ENCODE measurements at places on chromosomes 13 and 19.

DNA sequence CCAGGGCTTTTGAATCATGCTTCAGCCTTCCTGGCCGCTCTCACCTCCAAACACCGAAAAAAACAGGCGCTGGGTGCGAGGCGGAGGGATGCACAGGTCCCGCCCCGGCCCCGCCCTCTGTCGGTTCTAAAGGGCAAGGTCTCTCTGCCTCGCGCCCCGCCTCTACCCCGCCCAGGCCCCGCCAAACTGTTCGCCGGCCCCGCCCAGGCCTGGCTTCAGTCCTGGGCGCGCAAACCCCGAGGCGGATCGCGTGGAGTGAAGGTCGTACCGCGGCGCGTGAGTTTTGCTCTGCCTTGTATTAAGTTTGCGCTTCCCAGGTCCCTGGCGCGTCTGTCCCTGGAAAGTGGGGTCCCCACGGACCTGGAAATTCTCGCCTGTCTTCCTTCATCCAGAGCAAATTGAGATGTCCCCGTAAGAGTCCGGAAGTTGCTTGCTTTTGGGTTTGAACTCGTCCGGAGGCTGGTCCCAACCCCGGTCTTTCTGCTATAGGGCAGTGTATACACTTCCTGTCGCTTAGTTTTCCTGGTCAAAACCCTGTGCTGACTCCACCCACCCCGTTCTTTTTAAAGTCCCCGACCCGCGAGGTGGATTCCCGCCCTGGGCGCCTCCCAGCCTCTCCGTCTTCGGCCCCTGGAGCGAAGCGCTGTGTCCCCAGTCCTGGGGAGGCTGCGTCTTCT, 8.4 kb downstream of the ZNF808 start:
- DNase-seq, result peak; percentile 89

DNA sequence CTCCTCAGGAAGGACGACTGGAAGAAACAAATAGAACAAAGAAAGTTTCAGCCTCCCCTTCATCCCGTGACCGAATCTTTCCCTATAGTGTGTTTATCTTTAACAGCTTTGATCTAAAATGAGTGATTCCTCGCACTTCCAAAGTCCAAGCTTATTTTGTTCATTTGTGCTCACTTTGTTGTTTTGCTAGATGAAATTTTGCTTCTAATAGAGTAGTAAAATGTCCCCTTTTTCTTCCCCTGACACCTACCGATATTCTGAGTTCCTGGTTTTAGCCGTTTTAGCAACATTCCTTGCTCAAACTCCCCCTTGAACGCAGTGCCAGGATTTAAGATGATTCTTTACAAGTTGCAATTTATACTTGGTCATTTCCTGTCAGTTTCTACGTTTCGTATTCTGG, 204.2 kb downstream of the FGF9 start:
- no peak for DNase-seq

- no peak for DNase-seq
Observed at GRCh38 chr19:644363-644762, 4.7 kb downstream of the FGF22 start.

- DNase-seq, result no peak
Observed at GRCh38 chr13:37753776-37754175, 115.8 kb downstream of the TRPC4 start.

DNA sequence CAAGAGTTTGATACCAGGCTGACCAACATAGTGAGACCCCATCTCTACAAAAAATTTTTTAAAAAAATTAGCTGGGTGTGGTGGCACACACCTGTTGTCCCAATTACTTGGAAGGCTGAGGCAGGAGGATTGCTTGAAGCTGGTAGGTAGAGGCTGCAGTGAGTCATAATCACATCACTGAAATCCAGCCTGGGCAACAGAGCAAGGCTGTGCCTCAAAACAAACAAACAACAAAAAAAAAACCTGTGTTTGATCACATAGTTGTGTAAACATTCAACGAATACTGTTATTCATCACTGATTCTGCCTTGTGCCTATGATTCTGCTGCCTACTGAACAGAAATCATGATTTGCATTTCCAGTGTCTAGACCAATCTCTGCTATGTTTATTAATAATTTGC, 134.0 kb downstream of the TBC1D4 start:
- DNase-seq, result no peak

DNA sequence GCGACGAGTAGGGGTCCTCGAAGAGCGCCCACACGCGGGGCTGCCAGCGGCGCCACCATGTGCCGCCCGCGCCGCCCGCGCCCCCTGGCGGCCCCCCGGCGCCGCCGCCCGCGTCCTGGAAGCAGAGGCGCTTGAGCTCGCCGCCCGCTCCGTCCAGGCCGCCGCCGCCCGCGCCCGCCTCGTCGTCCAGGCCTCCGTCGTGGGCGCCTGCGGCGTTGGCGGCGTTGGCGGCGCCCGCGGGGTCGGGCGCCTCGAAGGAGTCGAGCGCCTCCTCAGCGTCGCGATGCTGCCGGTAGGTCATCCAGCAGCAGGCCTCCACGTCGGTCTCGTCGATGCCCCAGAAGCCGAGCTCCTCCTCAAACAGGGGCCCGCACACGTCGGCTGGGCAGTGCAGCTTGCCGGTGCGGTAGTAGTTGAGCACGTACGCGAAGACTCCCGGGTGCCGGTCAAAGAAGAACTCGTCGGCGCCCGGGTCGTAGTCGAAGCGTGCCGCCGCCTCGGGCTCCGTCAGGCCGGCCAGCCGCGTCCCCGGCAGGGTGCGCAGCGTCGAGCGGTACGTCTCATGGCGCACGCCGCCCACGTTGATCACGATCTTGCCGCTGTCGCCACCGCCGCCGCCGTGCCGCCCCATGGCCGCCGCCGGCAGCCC, 829 bp downstream of the KCNC3 start:
- no peak for DNase-seq

DNA sequence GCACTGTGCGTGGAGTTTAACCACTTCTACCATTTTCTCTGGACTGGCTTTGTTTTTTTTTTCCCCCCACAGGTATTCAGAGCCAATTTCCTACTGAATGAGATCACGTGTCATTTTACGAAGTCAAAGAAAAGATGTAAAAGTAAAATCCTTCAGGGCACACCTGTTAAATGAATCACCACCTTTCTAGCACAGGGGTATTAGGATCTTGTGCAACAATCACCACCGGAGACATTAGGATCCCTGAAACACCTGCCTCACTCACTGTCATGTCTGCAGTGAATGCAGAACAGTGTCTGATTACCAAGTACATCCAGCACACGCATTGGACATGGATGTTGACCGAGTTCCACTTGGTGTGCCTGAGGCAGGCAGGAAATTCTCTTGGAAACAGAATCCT, 17.2 kb downstream of the BRD4 start:
- DNase-seq, result no peak

GRCh38 chr13:28012383-28012782, 23.9 kb upstream of the URAD start:
- DNase-seq, result no peak

- no peak for DNase-seq
Observed at GRCh38 chr19:45171211-45171623, 6.8 kb downstream of the TRAPPC6A start.

DNA sequence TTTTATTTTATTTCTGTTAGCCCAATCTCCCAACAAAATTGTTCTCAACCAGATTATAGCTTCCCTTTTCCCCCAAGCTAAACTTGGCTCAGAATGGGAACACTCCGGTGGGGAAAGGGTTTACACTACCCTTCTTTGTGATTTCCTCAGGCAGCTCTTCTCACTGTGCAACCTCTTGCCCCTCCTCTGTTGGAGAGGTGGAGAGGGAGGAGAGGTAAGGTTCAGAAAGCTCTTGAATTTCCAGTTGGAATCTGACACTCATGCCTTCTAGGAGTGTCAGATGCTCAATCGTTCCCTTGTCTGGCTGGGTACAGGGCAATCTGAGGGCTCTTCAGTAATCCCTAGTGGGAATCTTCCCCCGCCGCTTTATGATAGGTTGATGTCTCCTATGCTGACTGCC, 486.1 kb upstream of the KLF12 start:
- DNase-seq, result no peak

DNA sequence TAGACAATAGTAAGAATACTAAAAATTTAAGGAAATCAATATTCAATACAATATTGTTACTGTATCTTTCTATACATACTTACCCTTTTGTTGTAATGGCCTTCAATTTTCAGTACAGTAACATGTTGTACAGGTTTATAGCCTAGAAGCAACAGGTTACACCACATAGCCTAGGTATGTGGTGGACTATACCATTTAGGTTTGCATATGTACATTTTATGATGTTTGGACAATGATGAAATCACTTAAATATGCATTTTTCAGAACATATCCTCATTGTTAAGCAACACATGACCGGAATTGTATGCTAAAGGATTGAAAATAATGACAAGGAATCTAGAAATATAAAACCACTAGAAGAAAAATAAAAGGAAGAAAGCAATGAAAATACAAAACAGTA, 611.4 kb downstream of the DACH1 start:
- DNase-seq, result no peak

DNA sequence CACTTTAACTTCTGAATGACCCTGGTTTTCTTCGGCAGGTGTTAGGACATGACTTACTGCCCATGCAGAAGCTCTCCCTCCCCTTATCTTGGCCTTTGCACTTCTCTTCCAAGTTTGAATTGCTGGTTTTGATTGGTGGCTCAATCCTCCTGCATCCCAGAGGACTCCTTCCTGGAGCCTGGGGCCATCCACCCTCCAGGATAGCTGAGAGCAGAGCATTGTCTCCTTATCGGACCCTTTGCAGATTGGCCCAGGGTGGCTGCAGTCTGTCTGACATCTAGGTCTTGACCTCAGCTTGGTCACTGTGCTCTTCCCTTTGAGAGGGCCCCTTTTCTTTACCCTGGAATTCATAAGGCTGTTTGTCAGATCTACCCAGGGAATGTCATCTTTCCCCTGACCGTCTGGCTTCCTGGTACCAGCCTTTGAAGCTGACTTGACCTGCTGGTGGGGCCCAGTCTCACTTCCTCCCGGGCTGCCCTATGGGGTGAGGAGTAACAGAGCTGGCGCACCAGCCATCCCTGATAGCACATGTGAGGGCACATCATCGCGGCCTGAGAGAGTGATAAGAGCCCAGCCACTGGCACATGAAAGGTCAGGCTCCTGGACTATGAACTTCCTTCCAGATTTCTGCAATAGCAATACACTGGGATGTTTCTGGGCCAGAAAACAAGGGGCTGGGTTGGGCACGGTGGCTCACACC, 172.9 kb upstream of the UBL3 start:
- no peak for DNase-seq

GRCh38 chr19:47005164-47005641, 14.4 kb upstream of the NPAS1 start:
- no peak for DNase-seq

DNA sequence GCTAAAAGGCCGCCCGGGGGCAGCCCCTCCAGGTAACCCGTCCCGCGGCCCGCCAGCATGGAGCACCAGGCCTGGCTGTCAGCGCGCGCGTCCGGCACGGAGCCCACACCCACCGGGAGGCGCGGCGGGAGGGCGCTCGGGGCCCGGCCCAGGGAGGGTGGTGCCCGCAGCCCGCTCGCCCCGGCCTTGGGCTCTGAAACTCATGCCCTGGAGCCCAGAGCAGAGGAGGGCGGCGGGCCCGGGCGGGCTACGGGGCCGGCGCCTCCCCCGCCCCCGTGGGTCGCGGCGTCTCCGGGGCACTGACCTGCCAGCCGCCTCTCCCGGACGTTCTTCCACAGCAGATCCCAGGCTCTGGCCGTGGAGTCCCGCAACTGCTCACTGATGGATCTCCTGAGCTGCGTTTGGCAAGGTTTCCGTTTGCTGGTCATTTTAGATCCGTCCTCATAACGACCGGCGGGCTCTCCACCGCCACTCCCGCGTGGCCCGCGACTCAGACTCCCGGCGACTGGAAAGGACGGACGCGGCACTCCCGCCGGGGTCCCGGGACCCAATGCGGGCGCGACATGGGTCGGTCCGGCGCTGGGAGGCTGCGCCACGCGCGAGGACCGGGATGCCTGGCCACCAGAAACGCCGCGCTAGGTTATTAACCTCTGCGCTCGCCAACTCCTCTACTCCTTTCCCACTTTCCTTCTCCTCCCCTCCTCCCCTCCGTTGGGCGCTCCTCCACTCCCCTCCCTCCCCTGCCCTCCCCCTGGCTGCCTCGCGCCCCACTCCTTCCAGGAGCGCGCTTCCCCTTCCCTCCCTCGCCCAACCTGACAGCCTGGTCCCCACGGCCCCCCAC, 64.7 kb upstream of the STARD13 start:
- no peak for DNase-seq

DNA sequence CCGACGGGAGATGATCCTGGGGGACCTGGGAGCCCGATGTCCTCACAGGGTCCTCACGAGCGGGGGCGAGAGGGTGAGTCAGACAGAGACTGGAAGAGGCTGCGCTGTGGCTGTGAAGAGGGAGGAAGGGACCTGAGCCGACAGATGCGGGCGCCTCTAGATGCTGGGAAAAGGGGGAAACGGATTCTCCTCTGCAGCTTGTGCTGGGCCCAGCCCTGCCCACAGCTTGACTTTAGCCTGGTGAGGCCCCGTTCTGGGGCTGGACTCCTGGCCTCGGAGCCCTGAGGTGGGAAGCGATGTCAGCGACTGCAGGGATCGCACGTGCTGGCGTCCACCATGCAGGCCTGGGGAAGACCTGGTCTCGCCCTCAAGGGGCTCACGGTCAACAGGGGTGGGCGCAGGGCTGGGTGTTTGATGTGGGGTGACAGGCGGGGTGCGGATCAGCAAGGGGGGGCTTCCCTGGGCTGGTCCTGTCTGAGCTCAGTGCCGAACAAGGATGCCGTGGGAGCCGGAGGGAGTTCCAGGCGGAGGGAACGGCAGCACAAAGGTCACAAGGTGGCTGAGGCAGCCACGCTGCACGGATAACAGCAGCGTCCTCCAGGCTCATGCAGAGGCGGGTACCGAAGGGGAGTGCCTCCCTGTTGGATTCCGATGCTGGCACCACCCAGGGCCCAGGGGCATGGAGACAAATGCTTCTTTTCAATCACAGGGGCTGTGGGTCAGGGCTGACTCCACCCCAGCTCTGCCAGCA, 31.8 kb downstream of the PIP5K1C start:
- DNase-seq, result no peak

DNA sequence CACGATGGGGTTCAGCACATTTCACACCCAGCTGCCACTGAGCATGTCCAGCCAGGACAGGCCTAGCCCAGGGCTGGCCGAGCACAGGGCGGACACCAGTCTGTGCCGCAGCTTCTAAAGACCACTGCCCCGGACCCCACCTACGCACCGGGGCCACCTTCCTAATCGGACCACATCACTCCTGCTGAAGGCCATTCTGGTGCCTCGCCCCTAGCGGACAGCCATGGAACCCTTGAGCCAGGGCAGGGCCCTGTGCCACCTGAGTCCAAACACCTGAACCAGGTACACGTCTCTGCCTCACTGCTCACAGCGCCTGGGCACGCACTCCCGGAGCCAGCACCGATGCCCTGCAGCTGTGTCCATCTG, 8.4 kb upstream of the C13orf46 start:
- DNase-seq, result no peak

GRCh38 chr13:110560601-110561343, 750 bp downstream of the RAB20 start:
- DNase-seq, result no peak

GRCh38 chr13:52775511-52775910, 35.9 kb upstream of the CNMD start:
- no peak for DNase-seq

DNA sequence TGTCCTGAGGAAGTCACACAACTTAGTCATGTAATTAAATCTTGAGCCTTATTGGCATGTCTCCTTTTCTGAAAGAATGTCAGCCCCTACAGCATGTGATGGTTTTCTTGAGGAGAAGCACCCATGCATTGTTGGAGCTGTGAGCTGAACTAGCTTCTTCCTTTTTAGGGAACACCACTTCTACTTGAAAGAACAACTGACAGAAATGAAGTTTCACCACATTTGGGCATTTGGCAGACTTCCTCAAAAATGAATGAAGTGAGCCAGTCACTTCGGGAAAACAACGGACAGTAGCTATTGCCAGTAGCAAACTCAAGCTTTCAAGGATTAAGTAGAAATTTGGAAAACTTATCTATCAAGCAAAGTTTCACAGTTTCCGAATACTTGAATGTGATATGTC, 1351.3 kb downstream of the EFNB2 start:
- no peak for DNase-seq

GRCh38 chr19:18514800-18515682, 6.8 kb downstream of the ELL start:
- no peak for DNase-seq
